ENCODE measurements at places on chromosomes 1 and 21. TPM values are rescaled to one million over a fixed set of nuclear protein-coding genes. Genes with fewer than 3 reads are reported as not detected.

NPPA gene
- polyA plus RNA-seq: 0.78 TPM

TTLL7 gene
- polyA plus RNA-seq: 3.9 TPM

ICOSLG gene
- 1.8 TPM for polyA plus RNA-seq

CBS gene
- 3.4 TPM for polyA plus RNA-seq

All from left lung (tissue), 14 donors.